Peyer's patch (tissue), 4 donors: ENCODE measurements at places on chromosomes 2 and 18.
A peak's percentile ranks its signal among the peaks of the same experiment; 100 is the strongest.

GRCh38 chr2:147449323-147449991, 395.4 kb upstream of the ACVR2A start:
- DNase-seq: no peak

GRCh38 chr2:98459496-98460175, 15.0 kb downstream of the INPP4A start:
- DNase-seq: peak; percentile 8

- DNase-seq: no peak
Measured at GRCh38 chr2:55163274-55163721, 68.8 kb downstream of the CLHC1 start.

DNA sequence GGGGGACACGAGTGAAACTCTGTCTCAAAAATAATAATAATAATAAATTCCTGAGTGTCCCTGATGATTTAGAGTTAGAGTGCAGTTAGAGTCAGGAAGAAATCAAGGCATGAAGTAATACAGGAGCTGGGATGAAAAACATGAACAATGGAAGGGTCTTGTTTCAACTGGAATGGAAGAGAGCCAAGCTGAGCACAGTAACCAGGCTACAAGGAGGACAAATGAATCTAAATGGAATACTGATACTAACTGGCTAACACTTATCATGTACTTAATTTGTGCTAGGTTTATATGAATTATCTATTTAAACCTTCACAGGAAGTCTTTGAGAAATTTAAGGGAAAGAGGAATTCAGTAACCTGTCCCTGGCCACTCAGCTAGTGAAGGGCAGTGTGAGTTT, 38.8 kb upstream of the PSME4 start:
- no peak for DNase-seq

DNA sequence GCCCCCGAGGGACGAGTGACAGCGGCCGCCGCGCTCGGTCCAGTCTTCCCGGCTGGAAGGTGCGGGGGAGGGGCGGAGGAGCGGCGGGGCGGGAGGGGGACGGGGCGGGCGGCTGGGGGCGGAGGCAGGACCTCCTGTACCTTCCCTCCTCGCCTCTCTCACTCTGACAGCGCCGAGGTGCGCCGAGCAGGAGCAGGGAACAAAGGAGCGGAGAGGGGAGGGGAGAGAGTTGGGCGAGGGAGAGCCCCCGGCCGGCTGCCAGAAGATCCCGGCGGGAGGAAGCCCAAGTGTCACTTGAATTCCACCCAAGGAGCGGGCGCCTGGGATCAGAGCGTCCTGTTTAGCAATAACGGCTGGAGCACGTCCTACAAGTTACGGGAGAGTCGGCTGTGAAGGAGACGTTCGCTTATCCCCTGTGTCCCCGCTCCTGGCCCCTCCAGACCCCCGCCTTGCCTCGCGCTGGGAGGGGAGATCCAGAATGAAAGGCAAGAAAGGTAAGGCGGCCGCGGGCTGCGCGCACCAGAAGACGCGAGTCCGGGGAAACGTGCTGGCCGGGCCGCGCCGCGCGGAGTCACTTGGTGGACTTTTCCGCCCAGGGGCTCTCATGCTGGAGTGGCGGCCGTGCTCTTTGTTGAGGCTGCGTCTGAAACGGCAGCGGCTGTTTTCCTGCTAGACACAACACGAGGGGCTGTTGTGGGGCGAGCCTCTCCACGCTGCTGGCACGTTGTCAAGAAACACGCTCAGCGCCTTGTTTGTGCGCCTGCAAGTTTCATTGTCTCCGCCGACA, at the start of gene TGIF1:
TSS of gene TGIF1 (plus strand) at position 161 of the 787 bp plus-strand sequence. CDS start at position 479, 318 bp downstream.
- peak; percentile 88 for DNase-seq

GRCh38 chr2:101998896-101999789, 7.4 kb downstream of the IL1R2 start:
- DNase-seq: no peak

- peak; percentile 50 for DNase-seq
Measured at GRCh38 chr18:31243740-31244512, 74.0 kb upstream of the DSG1 start.

DNA sequence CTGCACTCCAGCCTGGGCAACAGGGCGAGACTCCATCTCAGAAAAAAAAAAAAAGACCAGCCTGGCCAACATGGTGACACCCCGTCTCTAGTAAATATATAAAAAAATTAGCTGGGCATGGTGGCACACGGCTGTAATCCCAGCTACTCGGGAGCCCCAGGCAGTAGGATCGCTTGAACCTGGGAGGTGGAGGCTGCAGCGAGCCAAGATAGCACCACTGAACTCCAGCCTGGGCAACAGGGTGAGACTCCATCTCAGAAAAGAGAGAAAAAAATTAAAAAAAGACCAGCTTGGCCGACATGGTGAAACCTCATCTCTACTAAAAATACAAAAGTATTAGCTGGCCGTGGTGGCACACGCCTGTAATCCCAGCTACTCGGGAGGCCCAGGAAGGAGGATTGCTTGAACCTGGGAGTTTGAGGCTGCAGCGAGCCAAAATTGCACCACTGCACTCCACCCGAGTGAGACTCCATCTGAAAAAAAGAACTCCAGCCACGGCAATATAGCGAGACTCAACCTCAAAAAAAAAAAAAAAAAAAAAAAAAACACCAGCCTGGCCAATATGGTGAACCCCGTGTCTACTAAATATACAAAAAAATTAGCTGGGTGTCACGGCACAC, 346.1 kb upstream of the PLGLB2 start:
- DNase-seq: no peak

DNA sequence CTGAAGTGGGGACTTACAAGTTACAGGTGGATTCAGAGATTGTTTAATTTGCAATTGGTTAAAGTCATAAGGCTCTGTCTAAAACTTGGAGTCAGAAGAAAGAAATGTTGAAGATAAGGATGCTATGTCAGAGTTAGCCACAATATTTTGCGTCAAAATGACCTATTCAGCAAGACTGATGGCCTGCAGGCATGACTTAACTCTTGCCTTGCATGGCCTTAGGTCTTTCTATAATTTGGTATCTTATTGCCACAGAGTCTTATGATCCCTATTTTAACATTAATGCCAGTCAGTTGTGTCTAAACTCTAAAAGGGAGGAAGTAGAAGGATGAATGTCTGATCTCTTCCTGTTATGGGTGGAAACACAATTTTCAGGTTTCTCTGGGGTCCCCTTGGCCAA, 5.2 kb upstream of the COMMD1 start:
- DNase-seq: no peak

GRCh38 chr2:176934131-176934530, 278.5 kb upstream of the HNRNPA3 start:
- no peak for DNase-seq

- DNase-seq: no peak
Measured at GRCh38 chr2:2901384-2902345, 476.0 kb downstream of the EIPR1 start.

DNA sequence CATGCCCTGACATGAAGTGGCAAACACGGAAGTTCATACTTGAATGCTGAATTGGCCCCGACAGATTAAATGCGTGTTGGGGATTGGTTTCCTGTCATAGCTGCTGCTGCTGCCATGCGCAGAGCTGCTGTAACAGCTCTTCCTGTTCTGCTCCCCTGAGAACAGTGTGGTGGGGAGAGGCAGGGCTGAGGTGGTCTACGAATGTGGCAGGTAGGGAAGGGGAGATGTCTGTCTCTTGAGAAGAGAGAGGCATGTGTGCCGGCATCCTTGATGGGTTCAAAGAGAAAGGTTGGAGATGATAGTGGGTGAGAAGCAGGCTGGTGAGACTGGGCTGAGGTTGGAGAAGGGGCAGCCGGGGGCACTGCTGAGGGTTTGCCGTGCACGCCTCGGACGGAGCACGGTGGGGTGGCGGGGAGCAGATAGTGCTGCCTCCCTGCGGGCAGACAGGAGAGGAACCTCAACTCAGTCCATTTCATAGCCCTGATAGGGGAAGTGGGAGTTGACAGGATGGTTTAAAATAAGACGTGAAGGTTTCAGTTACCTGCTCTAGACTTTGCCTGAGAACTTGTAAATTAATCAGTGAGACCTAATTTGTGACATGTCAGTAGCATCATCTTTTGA, 46.1 kb downstream of the TMEM185B start:
- DNase-seq: peak; percentile 56

DNA sequence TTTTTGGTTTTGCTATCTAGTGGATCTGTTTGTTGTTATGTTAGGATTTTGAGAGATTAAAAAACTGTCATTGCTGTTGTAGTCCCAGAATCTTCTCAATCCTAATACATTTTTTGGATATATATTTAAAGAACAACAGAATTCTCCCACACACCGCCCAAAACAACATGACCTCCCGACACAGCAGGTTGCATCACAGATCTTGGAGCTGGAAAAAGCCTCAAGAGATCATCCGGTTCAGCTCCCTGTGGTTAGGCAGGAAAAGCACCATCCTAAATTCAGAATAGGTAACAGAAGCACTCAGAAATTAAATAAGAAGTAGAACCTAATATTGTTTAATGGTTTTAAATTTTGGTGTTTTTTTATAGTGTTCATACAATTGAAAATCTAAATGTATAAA, 251.4 kb upstream of the STON1 start:
- DNase-seq: no peak

DNA sequence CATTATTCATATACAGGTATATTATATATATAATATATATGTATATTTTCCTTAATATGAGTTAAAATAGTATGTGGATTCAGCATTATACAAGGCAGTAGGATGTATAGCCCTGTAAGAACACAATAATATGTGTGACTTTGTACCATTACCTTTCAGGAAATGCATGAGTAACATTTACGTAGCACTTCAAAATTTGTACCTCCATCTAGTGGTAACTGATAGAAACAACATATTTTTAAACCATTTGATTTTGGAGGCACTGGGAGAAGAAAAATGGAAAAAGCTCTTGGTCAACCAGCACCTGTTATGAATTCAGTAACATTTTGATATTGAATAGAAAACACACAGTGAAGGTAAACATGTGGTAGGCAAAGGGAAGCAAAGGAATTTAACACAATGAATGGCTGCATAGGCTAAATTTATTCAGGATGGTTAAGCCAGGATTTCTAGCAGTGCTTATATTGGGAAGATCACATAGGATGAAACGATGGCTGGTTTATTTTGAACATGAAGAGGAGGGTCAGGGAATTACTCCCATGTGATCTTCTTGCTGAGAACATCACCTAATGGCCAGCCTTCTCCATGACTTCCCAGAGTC, 565.5 kb downstream of the CCDC85A start:
- DNase-seq: no peak

GRCh38 chr2:239006622-239007285, 158.9 kb downstream of the TWIST2 start:
- peak; percentile 22 for DNase-seq

GRCh38 chr2:130342020-130342532, 621 bp upstream of the IMP4 start:
- DNase-seq: peak; percentile 95

DNA sequence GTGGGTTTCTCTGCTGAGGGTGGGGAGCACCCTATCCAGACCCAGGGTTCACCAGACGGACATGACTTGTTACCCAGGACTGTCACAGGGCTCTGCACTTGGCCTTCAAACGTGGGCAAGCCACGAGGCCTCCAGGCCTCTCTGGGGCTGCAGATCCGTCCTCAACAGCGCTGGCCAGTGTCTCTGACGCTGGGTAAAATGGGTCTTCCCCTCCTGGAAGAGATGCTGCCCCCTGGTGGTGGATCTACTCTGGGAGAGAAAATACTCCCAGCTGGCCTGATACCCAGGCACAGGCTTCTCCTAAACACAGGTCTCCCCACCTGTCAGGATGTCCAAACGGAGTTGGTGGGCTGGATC, 3.7 kb downstream of the GPR17 start:
- DNase-seq: peak; percentile 95

DNA sequence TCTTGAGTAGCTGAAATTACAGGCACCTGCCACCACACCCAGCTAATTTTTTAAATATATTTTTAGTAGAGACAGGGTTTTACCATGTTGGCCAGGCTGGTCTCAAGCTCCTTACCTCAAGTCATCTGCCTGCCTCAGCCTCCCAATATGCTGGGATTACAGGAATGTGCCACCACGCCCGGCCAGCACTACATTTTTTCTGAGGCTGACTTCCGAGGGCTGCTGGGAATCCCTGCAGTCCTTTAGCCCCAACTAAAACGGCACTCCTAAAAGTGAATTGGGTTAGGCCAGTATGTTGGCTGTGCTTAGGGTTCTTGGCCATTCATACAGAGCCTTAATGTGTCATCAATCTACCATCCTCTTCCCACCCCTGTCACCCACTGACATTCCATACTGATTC, 375.4 kb downstream of the DCC start:
- no peak for DNase-seq

- no peak for DNase-seq
Measured at GRCh38 chr18:45353530-45353929, 261.7 kb upstream of the SLC14A2 start.

DNA sequence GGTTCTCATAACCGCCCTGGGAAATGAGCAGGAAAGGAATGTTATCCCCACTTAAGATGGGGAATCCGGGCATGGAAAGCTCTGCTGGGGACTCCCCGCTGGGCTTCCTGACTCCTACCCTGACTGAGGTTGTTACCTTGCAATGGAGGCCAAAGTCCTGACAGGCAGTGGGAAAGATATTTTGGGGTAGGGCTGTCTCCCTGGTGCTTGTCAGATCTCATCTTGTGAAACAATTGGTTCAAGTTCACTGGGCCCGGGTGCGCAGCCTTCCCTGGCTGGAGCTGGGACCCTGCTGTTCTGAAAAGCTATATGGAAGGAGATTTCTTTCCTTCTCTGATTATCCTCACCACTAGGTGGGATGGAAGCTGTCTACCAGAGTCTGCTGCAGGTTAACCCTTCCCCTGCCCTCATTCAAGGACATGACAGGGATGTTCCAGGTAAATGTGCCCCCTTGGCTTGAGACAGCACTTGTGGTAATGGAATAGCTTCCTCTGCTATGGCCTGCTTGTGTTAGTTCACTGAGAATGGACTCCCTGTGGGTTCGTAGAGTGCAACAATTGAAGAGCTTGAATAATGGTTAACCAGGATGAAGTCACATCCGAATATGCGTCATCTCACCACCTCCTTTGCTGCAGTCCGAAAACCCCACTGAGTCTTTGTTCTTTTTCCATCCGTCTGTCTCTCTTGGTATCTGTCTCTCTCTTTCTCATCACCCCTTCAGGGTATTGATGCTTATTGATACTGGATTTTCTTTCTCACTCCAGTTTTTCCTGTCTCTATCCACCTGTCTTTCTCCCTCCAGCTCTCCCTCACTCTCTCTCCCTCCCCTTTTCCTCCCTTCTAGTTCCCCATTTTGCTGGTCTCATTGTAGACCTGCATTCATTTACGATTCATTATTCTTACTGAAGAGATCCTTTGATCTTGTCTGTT, 67.8 kb upstream of the EPAS1 start:
- DNase-seq: no peak

DNA sequence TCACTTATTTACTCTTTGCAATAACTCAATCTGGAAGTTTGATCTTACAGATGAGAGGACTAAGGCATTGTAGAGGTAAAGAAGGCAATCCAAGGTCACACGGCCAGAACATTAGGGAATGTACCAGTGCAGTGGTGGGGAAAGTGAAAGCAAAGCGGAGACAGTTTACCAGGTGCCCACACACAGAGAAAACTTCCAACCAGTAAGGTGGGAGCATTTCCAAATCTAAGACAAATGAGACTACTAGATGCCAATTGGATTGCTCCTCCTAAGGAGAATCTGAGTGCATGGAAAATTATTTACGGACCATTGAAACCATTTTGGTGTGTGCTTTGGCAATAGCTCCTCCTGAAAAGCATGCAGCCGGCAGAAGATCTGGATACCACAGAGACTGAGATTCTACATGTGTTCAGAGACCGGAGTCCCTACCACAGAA, 34.9 kb downstream of the SLC20A1 start:
- DNase-seq: no peak

GRCh38 chr2:197946562-197946961, 142.2 kb downstream of the PLCL1 start:
- no peak for DNase-seq
